ENCODE measurements at places on chromosomes 2 and 18.

DNA sequence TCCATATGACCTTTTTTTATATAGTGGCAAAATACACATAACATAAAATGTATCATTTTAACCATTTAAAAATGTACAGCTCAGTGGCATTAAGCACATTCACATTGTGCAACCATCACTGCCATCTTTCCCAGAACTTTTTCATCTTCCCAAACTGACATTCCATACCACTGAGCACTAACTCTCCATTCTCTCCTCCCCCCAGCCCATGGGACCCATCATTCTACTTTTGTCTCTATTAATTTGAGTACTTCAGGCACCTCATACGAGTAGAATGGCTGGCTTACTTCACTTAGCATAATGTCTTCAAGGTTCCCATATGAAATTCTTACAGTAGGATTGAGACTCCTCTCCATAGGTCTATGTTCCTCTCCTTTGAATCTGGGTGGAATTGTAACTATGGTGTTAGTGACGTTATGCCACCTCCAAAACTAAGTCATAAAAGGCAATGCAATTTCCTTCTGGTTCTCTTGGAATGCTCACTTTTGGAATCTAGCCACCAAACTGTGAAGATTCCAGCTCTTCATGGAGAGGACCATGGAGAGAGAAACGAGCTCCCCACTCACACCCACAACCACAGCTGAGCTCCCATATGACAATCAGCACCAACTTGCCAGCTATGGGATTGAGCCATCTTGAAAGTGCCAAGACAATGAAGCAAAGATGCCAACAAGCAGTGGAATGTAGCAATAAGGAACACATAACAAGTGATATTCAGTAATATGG, 9.8 kb upstream of the DNAJC27 start:
- DNase-seq: no peak

DNA sequence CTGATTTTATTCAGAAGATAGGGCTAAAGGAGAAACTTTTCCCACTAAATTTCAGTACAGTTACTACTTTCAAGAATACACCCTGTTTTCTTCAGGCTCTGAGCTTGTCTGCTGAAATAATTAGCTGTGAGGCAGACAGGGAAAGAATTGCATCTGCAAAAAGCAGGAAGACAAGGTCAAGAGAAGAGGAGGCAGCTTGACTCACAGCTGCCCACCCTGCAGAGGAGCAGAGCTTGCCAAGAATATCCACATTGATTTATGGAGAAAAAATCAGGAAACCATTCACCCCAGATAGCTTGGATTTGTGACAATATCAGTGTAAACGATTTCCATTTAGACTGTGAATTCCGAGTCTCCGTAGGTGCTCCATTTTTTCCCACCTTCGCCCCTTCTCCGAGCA, 49.0 kb downstream of the ACTR2 start:
- no peak for DNase-seq

GRCh38 chr2:11073251-11073650, 82.0 kb upstream of the SLC66A3 start:
- DNase-seq: no peak

GRCh38 chr2:27522400-27522945, 25.8 kb downstream of the GCKR start:
- no peak for DNase-seq

GRCh38 chr2:9993488-9994165, 42.1 kb downstream of the GRHL1 start:
- no peak for DNase-seq

DNA sequence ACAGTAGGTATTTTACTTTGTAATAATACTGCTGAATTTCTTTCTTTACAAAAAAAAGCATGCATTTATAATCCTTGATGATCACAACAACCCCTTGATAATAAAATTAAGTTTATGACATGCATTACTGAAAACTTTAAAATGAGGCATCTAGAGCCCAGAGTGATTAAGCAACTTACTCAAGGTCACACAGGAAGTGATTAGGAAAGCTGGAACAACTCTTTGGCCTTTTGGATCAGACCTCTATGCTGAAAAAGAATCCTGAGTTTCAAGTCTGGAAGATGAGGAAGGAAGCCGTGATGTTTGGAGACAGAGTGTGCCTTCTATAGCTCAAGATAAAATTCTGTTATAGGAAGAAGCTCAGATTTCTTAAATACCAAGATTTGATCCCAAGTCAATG, 105.0 kb upstream of the ATP8B1 start:
- DNase-seq: no peak

- no peak for DNase-seq
Observed at GRCh38 chr2:151790689-151791088, 37.5 kb downstream of the ARL5A start.

GRCh38 chr2:172972005-172972619, 103.5 kb upstream of the MAP3K20 start:
- no peak for DNase-seq

- DNase-seq: no peak
Observed at GRCh38 chr2:32741575-32741974, 113.7 kb downstream of the TTC27 start.

GRCh38 chr2:4674007-4674406, 970.6 kb downstream of the DCDC2C start:
- no peak for DNase-seq

DNA sequence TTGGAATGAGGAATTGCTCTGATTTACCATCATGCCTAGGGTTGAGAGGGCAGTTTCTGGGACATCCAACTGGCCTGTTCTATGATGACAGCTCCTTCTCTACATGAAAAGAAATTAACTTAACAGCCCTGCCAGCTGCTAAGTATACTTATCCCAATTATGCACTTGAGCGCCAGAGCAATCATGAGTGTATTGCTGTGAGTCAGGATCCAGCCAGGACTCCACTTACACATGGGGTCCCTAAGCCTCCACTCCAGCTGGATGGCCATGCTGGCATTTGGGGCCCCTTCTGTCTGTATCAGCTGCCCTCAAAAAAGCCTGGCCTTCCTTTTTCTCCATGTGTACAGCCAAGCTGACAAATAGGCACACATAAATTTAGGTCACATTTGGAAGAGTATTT, 481.9 kb downstream of the TMX3 start:
- no peak for DNase-seq

DNA sequence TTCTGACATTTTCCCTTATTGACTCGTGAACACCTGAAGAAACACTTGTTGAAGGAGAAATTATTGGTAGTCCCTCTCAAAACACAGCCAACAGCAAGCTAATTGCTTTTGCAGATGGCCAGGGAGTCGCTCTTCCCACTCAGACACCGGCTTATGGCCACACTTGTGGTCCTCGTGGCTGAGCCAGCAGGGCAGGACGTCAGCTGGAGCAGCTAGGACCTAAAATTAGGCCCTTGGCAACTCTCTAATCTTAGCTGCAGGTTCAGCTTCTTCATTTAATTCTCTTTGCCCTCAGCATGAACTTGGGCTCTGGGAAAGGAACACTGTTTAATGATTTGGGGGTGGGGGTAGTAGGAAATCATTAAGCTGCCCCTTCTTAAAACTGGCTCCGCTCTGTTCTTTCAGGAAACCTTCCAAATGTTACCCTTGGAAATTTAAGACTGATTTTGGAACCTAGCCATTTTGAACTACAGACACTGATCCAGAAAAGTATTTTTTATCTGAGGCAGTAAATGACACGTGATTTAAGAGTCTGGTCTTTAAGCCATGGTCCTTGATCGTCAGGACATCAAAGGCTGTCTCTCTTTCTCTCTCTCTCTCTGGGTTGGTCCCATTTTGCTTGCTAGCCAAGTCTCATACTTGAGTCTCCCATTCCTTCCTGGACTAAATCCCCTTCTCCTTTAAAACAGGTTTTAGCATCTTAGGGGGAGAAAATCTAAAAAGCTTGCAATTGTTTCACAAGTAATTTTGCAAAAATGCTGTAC, 77.5 kb downstream of the CDK15 start:
- DNase-seq: no peak

DNA sequence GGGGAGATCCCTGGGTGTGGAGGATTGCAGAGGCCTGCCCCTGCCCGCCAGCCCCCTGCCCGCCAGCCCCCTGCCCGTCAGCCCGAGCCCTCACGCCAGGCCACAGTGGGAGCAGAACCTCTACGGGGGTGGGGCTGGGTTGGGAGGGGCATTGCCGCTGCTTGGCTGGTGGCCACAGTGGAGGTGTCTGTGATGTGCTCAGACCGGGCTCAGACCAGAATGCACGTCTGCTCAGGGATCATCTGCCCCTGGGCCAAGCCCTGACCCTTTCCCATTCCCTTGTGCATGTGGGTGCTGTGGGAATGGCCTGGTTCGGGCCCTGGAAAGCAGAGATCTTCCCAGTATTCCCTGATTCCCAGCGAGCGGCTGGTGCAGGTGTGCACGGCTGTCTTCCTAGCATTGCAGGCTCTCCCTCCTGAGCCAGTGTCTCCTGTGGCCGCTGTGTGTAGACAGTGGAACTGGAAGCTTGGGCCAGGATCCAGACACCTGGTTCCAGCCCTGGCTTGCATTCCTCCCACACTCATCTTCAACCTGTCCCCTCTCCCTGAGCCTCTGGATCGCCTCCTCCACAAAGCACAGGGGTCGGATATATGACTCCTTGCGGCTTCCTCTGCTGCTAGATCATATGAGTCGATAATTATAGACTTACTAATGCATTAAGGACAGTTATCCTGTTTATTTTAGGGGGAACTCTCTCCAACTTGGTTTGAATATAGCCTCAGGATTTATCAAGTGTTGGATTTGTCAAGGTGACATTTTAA, 161.6 kb downstream of the LDLRAD4 start:
- no peak for DNase-seq

GRCh38 chr2:31337860-31338259, 76.7 kb downstream of the XDH start:
- DNase-seq: no peak

GRCh38 chr2:68971591-68972231, 2.7 kb upstream of the GKN1 start:
- no peak for DNase-seq

GRCh38 chr2:68906716-68907115, 35.5 kb upstream of the BMP10 start:
- DNase-seq: no peak

- no peak for DNase-seq
Observed at GRCh38 chr2:9998916-9999654, 44.3 kb upstream of the KLF11 start.

GRCh38 chr2:238094438-238095022, 5.6 kb upstream of the ESPNL start:
- DNase-seq: no peak
